ENCODE measurements at places on chromosomes 4 and X.
A peak's percentile ranks its signal among the peaks of the same experiment; 100 is the strongest.

DNA sequence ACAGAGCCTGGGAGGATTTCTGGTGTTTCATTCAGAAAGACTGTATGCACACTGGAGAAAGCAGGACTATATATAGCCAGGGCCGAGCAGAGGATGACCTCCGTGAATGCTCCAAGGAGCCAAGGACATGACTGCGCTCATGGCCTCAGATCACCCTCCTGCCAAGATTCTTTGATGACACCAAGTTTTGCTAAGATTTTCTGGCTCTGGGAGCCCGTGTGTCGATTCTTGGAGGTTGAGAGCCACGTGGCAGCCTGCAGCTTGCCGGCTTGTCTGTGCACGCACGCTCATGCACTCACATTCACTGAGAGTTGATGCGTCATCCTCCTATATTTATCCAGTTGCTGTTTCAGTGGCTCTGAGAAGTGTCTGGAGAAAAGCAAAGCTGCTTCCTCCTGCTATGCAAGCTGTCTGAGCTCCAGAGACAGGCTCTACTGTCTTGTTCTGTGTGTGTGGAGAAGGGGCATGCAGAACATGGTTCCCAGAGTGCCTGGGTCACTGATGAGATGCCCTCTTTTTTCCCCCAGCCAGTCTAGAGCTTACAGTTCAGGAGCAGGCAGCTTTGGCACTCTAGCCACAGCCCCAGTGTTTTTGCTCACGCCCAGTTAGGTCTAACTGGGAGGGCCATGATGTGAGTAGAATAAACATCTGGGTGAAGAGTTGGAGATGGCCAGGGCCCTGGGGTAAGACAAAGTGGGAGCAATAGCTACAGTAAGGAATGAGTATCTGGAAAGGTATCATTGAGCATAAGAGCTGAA lies 64.9 kb upstream of the SCOC start:
- DNase-seq, result no peak

DNA sequence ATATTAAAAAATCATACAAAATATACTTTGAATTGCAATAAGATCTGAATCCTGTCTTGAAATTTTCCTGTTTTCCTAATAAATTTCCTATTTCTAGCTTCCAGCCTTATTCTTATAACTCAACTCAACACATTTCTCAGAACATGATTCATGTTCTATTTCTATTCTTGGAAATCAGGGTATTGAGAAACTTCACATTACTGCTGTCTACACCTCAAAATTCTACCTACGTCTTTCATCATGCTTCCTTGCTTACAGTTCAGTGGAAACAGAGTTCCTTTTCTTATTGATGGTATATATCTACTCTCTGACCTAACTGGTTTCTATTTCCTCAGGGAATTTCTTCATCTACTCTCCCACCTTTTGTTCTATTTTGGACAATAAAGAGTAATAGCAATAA lies 2139.0 kb downstream of the ARAP2 start:
- DNase-seq, result no peak

- DNase-seq, result no peak
Measured at GRCh38 chr4:99855678-99856077, 38.5 kb downstream of the LAMTOR3 start.

- no peak for DNase-seq
Measured at GRCh38 chr4:86894455-86894854, 2.2 kb upstream of the C4orf36 start.

DNA sequence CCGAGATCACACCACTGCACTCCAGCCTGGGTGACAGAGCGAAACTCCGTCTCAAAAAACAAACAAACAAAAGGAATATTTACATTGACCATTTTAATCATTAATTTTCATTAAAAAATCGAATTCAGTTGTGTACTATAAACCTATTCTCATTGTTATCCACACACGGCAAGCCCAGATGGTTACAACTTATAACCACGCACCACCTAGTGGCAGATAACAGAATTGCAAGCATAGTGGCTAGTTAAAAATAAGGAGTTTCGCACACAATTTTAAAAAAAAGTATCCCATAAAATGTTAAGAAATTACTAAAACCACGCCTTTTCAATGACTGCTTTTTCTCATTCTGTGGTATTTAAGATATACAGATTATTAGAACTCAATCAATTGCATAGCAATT lies 25.4 kb downstream of the MBNL3 start:
- no peak for DNase-seq

- DNase-seq, result no peak
Measured at GRCh38 chr4:4477796-4478195, 64.1 kb downstream of the STX18 start.

DNA sequence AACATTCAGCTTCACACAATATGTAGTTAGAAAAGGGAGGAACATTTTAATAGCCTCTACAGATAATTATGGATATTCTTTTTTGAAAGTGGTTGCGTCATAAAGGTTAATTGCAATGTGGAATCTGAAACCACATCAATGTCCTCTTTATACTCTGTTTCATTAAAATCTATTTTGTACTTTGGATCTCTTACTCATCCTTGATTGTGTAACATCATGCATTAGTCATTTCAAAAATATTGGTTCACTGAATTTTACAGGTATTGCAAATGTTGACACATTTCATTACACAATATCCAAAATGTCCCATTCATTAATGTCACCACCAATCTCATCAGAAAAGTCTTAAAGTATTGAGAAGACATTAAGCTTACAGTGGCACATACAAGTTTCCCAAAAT lies 62.7 kb upstream of the USP9X start:
- no peak for DNase-seq

- DNase-seq, result no peak
Measured at GRCh38 chr4:174528226-174528625, 5.9 kb upstream of the HPGD start.

DNA sequence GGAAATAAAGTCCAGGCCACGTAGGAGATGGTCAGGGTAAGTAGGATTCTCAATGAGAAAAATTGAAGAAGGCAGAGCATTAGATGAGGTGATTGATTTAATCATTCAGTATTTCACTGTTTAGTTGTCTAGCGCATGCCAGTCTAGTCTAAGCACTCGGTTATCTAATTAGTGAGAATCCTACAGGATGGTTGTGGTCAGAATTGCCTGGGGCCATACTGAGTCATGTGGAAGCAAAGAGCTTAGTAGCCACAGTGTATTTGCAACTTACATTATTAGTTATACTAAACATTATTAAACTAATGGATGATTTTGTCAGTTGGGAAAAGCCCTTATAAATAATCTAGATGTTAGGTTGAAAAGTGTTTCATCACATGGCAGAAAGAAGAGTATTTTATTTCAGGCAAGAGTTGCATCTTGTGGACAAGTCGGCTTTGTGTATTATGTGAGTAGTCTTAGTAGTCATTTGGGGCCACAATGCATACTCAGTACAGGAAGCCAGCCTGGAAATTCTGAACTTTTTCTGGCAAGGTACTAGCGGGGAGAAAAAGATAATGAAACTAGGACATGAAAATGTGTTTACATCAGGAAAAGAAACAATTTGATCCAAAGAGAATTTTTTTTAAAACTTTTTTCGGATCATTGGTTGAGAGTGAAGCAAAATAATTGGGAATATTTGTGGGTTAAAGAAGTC lies 31.9 kb downstream of the CPEB2 start:
- DNase-seq, result no peak

GRCh38 chr4:184028561-184029374 lies 123.7 kb downstream of the STOX2 start:
- DNase-seq, result peak; percentile 32
